ENCODE measurements at places on chromosomes 6 and 20.

DNA sequence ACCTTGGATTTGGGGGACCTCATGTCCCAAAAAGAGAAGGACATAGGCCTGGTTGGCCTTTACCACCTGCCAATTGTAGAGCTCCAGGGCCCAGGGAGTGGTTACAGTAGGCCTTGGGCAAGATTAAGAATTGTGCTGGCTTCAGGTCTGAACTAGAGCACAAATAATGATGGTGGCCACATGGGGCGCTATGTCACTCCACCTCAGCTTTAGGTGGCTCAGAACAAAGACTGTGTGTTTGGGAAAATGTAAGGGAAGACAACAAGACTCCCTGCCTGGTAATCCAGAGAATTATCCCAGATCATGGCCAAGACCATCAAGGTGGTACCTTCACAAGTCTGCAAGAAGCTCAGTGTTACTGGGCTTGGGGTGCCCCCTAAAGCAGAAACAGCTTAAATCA is 224.9 kb upstream of the OPRM1 start:
- DNase-seq, result no peak

DNA sequence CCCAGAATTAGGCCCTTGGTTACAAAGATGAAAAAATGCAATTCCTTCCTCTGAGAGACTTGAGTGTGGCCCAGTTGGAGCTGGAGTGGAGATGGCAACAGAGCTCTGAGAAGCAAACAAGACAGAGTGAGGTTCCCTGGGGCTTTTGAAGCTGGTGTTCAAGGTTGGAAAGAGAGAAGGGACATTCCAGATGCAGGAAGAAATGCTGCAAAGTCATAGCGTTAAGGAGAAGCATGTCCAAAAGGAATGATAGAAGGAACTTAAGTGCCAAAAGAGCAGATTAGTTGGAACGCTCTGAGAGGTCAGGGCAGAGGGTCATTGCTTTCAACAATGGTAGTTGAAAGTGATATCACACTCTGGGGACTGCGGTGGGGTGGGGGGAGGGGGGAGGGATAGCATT is 251.8 kb downstream of the TBC1D7 start:
- DNase-seq, result no peak

DNA sequence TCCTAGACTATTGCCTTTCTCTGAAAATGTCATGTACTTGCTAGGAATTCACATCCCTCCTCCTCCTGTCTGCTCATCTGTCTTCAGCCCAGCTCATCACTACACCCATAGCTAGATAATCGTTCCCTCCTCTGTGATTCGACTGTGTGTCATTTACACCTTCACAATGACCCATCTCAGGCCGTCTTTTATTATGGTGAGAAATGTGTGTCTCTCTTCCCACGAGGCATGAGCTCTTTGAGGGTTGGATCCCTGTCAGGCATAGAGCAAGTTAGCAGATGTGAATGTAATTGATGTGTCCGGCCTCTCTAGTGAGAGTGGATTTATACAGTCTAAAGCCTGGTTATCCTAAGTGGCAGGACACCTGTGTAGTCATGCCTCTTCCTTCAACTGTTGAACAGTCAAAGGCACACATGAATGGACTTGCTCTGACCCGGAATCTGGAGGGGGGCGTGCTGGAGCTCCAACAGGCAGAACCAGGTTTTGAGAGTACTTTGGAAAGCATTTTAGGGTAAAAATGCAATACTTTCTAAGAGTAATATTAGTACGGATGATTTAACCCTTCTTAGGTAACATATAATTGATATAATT is 182.1 kb downstream of the UTRN start:
- no peak for DNase-seq

DNA sequence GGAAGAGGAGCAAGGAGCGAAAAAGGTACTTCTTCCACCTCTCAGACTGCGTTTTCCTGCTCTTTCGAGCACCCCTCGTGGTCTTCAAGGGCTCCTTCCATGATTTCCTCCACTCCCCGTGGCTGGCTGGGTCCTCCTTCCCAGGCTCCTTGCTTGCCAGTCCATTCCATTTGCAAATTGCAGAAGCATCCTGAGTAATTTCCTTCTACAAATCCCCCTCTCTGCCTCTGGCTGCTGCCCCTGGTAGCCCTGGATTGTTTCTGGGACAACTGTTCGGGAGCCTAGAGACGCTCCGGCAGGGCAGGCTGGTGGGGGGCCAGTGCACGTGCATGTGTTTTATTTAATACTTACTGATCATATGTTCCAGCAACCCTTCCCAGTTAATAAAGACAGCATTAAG is 173.1 kb downstream of the ZMYND8 start:
- no peak for DNase-seq

DNA sequence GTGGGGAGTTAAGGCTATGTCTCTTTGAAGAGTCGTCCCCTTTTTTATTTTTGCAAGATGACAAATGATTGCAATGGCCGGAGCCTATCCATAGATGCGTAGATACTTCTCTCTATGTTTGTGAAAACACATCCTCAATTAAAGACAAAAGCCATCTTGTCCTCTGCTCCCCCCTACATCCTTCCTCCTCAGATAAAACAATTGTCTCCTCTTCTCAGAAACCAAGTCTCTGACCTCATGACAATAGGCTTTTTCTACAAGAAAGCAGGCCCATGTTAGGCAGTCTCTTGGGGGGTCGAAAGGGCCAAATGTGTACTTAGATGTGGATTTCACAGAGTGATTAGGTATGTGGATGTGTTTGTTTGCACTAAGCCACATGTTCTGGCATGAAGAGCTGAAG is 51.1 kb upstream of the SSTR4 start:
- no peak for DNase-seq

DNA sequence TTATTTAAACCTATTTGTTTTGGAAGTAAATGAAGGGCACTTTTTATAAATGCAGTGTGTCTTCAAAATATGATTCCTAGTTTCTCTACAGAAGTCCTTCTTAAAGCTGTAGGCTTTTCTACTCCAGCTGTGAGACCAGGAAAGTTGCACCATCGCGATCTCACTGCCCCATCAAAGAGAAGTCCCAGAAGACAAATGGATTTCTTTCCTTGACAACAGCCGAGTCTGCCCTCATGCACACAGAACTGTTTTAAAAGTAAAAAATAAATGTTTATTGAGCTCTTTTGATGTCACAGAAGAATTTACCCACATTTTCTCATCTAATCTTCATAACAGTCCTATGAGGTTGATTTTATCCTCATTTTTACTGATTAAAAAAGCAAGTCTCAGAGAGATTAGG is 324.4 kb upstream of the NT5E start:
- DNase-seq, result no peak

DNA sequence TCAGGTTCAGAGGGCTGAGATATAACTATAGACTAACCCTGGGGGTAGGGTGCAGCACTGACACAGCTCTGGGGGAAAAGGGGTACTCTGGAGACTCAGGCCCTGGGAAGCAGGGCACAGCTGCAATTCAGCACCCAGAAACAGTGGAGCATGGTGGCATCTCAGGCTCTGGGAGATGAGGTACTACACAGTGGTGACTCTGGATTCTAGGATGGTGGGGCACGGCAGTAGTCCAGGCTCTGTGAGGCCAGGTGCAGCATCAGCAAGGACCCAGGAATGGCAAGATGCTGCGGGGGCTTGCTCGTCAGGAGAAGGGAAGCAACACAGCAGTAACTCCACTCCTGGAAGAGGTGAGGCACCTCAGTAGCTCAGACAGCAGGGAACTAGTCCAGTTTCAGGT is 271.5 kb upstream of the MOCS1 start:
- DNase-seq, result no peak

- DNase-seq, result no peak
These were observed 46.3 kb downstream of the FAM209B start for GRCh38 chr20:56579301-56579710.

GRCh38 chr20:4544765-4545164 is 176.9 kb upstream of the PRND start:
- no peak for DNase-seq

GRCh38 chr20:32973077-32973717 is 31.0 kb downstream of the SUN5 start:
- DNase-seq, result no peak

DNA sequence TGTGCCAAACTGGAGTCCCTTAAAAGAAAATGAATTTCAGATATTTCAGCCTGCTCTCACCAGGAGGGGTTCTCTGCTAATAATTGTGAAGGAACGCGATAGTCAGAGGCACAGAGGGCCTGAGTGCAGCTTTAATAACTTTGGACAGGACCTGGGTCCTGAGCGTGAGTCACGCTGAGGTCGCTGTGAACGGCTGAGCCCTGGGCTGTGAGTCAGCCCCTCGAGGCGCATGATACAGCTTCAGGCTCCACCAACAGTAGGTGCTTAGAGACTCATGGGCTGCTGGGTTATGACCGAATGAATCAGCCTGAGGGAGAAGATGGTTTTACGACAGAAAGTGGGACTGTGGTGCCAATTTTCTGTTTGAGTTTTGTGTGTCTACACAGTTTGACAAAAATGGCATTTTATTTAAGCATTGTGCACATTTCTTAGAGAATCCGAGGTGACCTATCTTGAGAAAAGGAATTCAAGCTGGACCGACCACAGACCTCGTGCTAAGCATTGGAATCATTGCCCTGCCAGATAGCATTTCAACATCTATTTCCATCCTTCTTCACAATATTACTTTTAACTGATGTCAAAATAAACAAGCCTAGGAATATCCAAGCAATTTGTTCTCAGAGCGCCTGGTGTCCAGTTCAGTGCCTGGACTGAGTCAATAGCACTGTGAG is 183.0 kb downstream of the THBS2 start:
- DNase-seq, result no peak

DNA sequence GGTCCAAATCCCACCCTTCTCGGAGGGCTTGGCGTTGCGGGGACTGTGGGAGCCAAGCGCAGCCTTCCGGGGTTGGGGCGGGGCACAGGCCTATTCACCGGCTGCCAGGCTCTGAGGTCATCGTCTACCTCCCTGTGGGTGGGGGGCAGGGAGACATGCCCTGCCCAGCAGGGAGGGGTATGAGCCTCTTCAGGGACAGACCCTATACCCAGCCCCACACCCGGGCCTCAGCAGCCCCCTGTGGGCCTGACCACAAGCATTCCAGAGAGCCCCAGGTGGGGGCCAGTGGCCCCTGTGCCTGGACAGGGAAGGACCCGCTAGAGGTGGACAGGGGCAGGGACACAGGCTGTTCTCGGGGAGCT is 11.6 kb downstream of the LAMA5 start:
- DNase-seq, result no peak

DNA sequence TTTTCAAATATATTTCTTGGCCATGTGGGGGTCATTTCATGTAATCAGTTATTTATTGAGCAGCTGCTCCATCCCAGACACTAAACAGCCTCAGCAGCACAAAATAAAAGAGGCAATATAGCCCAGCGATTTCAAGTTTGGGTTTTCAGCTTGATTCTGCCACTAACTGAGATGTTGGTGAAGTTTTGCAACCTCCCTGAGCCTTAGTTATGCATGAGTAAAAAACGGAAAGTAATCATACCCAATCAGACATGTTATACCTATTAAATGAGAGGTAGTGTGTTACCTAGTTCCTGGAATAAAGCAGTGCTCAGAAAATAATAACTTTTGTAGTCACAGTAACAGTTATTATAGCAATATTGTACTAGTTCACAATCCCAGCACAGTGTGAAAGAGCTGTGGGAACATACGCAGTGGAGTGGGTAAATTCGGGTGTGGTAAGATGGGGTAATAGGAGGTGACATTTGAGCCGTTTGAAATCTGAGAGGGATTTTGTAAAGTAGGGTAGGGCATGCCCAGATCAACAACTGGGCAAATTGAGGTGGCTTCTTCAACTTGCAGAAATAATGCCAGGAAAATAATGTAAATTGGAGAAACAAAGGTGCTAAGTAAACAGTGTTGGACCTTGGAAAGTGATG is 1.5 kb downstream of the SLC9A8 start:
- no peak for DNase-seq

GRCh38 chr6:75530696-75531095 is 37.1 kb upstream of the FILIP1 start:
- DNase-seq, result no peak

DNA sequence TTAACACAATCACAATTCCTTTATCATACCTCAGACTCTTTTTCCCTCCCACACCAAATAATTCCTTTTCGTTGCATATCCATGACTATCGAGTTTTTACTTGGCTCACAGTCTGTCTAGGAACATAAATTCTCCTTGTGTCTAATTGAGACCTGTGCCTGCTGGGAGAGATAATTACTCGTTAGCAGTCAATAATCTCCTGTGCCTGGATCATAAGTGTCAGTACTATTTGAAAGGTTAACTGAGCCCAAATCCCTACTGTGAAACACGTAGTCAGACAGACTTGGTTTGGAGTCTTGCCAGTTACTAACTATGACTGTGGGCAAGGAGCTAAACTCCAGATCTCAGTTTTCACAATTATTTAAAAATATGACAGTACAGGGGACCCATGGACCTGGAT is 5.7 kb upstream of the CTNNBL1 start:
- DNase-seq, result no peak
